ENCODE measurements at places on chromosomes 1 and 21. TPM values are rescaled to one million over a fixed set of nuclear protein-coding genes. Genes with fewer than 3 reads are reported as not detected.

Gene MAP1LC3C
- total RNA-seq: not detected

Gene CCDC190
- not detected for total RNA-seq

Gene AADACL4
- not detected for total RNA-seq

Gene ANKRD45
- total RNA-seq: not detected

Gene WDR64
- total RNA-seq: not detected

Gene BECN2
- total RNA-seq: not detected

Gene BTBD19
- 16.8 TPM for total RNA-seq

Gene INSRR
- not detected for total RNA-seq

Gene SLAMF7
- total RNA-seq: 8.1 TPM

Gene AMY1C
- total RNA-seq: not detected

Gene NMNAT2
- not detected for total RNA-seq

DNA sequence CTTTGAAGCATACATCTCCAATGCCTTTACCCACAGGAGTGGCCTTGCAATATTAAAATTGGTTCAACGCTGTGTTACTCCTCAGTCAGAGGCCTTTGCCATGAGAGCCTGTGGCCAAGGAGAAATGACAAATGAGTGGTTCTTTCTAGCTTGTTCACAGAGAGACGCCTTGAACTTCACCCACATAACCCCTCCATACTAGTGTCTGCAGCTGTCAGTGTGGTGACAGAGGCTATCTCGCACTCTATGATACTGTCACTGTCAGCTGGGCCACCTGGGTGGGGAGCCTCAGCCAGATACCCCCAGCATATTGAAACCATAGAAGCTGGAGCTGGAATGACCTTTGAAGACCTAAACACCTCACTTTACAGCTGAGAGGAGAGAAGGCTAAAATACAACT lies 57.4 kb upstream of the LBR start:
- no peak for DNase-seq
- H3K27ac ChIP-seq: no peak overlapping the region
- H3K36me3 ChIP-seq: no peaks in the 10 kb centered on the region
- no peak overlapping the region for H3K4me3 ChIP-seq

DNA sequence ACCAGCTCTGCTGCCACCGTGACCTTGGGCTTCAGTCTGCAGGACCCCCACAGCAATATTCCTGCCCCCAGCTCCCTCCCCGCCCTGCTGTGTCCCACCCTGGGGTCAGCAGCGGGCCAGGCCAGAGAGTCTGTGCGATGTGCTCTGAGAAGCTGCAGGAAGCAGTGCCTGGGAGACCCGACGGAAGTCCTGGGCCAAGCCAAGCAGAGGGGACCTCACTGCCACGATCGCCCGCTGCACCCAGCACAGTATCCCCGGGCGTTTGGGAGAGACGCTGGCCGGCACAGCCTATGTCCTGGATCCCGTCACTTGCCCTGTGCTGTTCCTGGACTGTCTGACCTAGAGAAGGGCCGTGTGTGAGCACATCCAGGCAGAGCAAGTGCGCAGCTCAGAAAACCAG lies 106.6 kb upstream of the TTC34 start:
- H3K27me3 ChIP-seq: no peaks in the 10 kb centered on the region
- H3K36me3 ChIP-seq: no peaks in the 10 kb centered on the region
- H3K4me1 ChIP-seq: no peaks in the 10 kb centered on the region
- no peak overlapping the region for H3K4me3 ChIP-seq
- no peak for DNase-seq

DNA sequence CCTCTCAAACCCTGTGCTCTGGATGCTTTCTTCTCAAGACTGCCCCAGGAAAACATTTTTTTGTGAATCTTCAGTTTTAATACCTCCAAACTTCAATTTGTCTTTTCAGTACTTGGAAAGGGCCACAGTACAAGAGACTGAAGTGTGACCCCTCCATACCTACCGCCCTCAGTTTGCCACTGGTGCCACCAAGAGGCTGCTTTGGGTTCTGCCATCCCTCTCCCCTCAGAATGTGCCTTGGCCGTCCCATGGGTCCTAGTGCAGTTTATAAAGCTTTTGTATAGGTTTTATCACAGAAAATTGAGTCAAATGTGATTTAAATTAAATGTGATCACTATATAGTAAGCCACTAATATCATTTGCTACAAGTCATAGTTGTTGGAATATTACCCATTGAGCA lies 60.8 kb upstream of the PGD start:
- no peaks in the 10 kb centered on the region for H3K4me1 ChIP-seq
- no peaks in the 10 kb centered on the region for H3K36me3 ChIP-seq
- DNase-seq: peak; percentile 27
- H3K4me3 ChIP-seq: no peak overlapping the region
- no peak overlapping the region for H3K27ac ChIP-seq

DNA sequence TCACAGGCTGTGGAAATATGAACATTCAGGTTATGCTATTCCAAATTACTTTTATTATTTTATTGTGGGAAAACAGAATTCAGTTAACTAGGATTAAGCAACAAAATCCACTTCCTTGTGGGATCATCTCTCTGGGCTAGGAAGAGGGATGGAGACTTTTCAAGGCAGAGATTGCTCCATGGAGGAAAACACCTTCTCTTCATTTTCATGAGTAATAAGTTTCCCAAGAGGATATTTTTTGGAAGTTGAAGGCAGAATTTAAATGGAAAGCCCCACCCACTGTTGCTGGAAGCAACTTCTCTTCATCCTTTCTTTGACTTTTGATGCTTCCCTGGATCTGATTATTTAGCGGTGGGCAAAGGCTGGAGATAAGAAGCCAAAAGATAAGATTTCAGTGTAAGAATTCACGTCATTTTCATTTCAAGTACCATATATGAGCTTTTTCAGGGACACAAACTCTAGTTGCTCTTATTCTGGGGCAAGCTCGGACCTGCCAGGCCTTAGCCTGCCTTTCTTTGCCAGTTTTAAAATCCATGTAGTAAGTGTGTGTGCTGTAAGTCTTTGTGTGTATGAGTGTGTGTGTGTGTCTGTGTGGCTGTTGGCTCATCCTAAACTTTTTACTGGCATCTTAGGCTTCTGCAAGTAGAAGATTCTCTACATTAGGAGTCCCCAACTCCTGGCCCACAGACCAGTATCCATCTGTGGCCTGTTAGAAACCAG lies 11.7 kb upstream of the IL24 start:
- no peaks in the 10 kb centered on the region for H3K36me3 ChIP-seq
- no peaks in the 10 kb centered on the region for H3K27me3 ChIP-seq
- H3K4me1 ChIP-seq: peaks cover 5% of the 10 kb centered on the region
- no peak overlapping the region for H3K4me3 ChIP-seq
- no peak for DNase-seq
- no peak overlapping the region for H3K27ac ChIP-seq

DNA sequence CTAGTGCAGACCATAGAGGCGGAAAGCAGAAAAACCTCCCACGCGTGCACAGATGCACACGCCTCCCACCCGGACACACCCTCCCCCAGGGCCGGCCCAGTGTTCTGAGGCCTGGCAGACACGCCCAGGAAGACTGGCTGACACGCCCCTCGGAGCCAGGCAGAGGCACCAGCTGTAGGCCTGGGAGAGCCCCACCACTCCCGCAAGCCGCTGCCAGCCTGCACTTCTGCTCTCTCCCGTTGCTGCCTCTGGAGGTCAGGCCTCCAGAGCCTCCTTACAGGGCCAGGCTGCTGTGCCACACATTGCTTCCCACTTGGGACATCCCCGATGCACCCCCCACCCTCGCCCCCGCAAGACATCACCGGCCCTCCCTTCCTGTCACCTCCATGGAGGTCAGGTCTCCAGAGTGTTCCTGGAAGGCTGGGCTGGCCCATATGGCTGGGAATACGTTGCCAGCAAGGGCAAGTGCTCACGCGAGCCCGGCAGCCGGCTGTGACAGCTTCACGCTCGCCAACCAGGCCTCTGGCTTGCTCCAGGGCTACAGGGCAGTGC lies 40.4 kb downstream of the CASZ1 start:
- H3K4me3 ChIP-seq: no peak overlapping the region
- DNase-seq: peak; percentile 72
- H3K27ac ChIP-seq: no peak overlapping the region
- H3K36me3 ChIP-seq: no peaks in the 10 kb centered on the region

DNA sequence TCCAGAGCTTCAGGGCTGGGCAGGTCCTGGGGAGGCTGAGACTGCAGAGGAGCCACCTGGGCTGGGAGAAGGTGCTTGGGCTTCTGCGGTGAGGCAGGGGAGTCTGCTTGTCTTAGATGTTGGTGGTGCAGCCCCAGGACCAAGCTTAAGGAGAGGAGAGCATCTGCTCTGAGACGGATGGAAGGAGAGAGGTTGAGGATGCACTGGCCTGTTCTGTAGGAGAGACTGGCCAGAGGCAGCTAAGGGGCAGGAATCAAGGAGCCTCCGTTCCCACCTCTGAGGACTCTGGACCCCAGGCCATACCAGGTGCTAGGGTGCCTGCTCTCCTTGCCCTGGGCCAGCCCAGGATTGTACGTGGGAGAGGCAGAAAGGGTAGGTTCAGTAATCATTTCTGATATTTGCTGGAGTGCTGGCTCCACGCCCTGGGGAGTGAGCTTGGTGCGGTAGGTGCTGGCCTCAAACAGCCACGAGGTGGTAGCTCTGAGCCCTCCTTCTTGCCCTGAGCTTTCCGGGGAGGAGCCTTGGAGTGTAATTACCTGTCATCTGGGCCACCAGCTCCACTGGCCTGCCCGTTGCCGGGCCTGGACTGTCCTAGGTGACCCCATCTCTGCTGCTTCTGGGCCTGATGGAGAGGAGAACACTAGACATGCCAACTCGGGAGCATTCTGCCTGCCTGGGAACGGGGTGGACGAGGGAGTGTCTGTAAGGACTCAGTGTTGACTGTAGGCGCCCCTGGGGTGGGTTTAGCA lies 9.3 kb downstream of the MYBPH start:
- H3K36me3 ChIP-seq: no peaks in the 10 kb centered on the region
- no peaks in the 10 kb centered on the region for H3K4me1 ChIP-seq
- H3K27me3 ChIP-seq: no peaks in the 10 kb centered on the region
- no peak for DNase-seq

DNA sequence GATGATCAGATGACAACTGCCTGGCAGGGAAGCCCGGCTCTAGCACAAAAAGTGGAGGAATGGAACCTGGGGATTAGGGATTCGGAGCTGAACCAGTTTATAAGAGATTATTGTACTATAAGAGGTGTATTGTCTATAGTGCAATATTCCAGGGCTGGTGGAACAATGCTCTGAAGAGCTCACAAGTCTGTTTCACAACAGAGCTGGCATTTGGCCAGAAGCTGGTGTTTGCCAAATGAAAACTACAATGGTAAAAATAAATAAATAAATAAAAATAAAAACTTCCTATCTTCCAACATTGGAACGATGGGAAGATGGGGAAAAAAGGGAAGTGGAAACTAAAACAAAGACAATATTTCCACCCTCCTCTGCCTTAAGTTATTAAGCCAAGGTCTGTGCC lies 73.5 kb downstream of the CHODL start:
- H3K4me3 ChIP-seq: no peak overlapping the region
- H3K36me3 ChIP-seq: no peaks in the 10 kb centered on the region
- no peaks in the 10 kb centered on the region for H3K4me1 ChIP-seq
- H3K27ac ChIP-seq: no peak overlapping the region

DNA sequence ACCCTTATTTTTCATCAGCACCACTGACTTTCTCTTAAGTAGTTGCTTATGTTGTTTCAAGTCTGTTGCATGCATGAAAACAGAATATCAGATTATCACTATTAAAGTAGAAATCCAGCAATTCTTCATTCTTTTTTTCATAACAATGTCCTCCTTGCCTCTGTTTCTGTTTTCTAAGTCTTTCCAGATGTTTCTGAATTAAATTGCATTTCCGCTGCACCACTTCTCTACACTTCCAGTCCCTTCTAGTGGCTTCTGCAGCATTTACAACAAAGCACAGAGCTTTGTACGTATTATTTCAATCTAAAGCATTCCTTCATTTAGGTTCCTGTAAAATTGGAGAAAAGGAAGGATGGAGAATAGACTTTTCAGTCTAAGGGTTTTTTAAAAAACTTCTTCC lies 42.4 kb downstream of the PATJ start:
- no peak for DNase-seq
- H3K27me3 ChIP-seq: no peaks in the 10 kb centered on the region
- H3K4me1 ChIP-seq: peaks cover 51% of the 10 kb centered on the region

GRCh38 chr1:234955107-234955731 lies 173.4 kb downstream of the TOMM20 start:
- no peaks in the 10 kb centered on the region for H3K27me3 ChIP-seq
- H3K4me3 ChIP-seq: no peak overlapping the region
- peaks cover 37% of the 10 kb centered on the region for H3K4me1 ChIP-seq
- H3K36me3 ChIP-seq: no peaks in the 10 kb centered on the region
- H3K27ac ChIP-seq: peak overlapping the region; percentile 27
- DNase-seq: no peak

GRCh38 chr1:113987259-113987658 lies 8.0 kb downstream of the OLFML3 start:
- H3K4me1 ChIP-seq: no peaks in the 10 kb centered on the region
- H3K27ac ChIP-seq: no peak overlapping the region
- no peak overlapping the region for H3K4me3 ChIP-seq
- DNase-seq: no peak
- no peaks in the 10 kb centered on the region for H3K36me3 ChIP-seq

GRCh38 chr1:29629401-29629800 lies 393.1 kb downstream of the PTPRU start:
- H3K4me1 ChIP-seq: no peaks in the 10 kb centered on the region
- no peak overlapping the region for H3K27ac ChIP-seq
- no peak overlapping the region for H3K4me3 ChIP-seq
- no peak for DNase-seq
- no peaks in the 10 kb centered on the region for H3K36me3 ChIP-seq
- no peaks in the 10 kb centered on the region for H3K27me3 ChIP-seq
